Memory B cell (primary cell): ENCODE measurements at places on chromosomes 4 and X.

GRCh38 chr4:16264798-16265197 lies 38.5 kb upstream of the TAPT1 start:
- no peak overlapping the region for H3K27ac ChIP-seq
- no peaks in the 10 kb centered on the region for H3K27me3 ChIP-seq
- peaks cover 12% of the 10 kb centered on the region for H3K4me1 ChIP-seq
- no peaks in the 10 kb centered on the region for H3K36me3 ChIP-seq
- no peak for DNase-seq

GRCh38 chr4:56786955-56787354 lies 34.5 kb downstream of the SPINK2 start:
- no peak overlapping the region for H3K27ac ChIP-seq
- H3K36me3 ChIP-seq = no peaks in the 10 kb centered on the region
- no peak overlapping the region for H3K4me3 ChIP-seq
- H3K27me3 ChIP-seq = peaks cover 1% of the 10 kb centered on the region
- peaks cover 10% of the 10 kb centered on the region for H3K4me1 ChIP-seq
- DNase-seq = no peak

GRCh38 chr4:188987011-188987410 lies 847.8 kb downstream of the TRIML1 start:
- no peak overlapping the region for H3K4me3 ChIP-seq
- H3K36me3 ChIP-seq = no peaks in the 10 kb centered on the region
- no peak overlapping the region for H3K27ac ChIP-seq

- H3K36me3 ChIP-seq = no peaks in the 10 kb centered on the region
- H3K27ac ChIP-seq = no peak overlapping the region
- H3K27me3 ChIP-seq = peaks cover 5% of the 10 kb centered on the region
- H3K4me1 ChIP-seq = no peaks in the 10 kb centered on the region
Measured at GRCh38 chr4:626201-627091, 1.1 kb downstream of the PDE6B start.

GRCh38 chr4:80266902-80267380 lies 477 bp downstream of the FGF5 start:
- H3K27ac ChIP-seq = no peak overlapping the region
- peaks cover 23% of the 10 kb centered on the region for H3K4me1 ChIP-seq
- no peak for DNase-seq
- peaks cover 42% of the 10 kb centered on the region for H3K27me3 ChIP-seq
- peak overlapping the region; percentile 87 for H3K4me3 ChIP-seq
- no peaks in the 10 kb centered on the region for H3K36me3 ChIP-seq

DNA sequence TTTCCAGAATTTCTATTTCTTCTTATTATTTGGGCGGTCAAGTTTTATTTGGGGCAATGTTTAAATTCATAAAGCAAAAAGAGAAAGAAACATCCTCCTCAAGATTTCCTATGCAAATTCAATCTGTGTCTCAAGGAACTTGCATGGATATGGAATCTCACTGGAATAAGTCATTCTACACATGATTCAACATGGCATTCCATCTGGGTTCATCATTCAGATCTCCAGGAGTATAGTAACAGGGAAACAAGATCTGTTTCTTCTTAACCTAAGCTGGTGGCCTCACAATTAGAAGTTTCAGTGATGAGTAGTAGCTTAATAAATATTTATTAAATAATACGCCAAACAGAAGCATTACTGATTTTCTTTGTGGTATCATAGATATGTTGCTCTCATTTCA lies 19.8 kb downstream of the KLHL34 start:
- H3K27me3 ChIP-seq = no peaks in the 10 kb centered on the region

- peak overlapping the region; percentile 60 for H3K27ac ChIP-seq
- H3K36me3 ChIP-seq = peaks cover 8% of the 10 kb centered on the region
- H3K4me1 ChIP-seq = peaks cover 19% of the 10 kb centered on the region
- no peak for DNase-seq
- H3K4me3 ChIP-seq = no peak overlapping the region
Measured at GRCh38 chr4:37988670-37989069, 28.5 kb downstream of the PTTG2 start.

GRCh38 chr4:41728573-41728913 lies 20.0 kb downstream of the PHOX2B start:
- peaks cover 8% of the 10 kb centered on the region for H3K27me3 ChIP-seq
- no peaks in the 10 kb centered on the region for H3K4me1 ChIP-seq
- H3K36me3 ChIP-seq = no peaks in the 10 kb centered on the region
- DNase-seq = no peak

DNA sequence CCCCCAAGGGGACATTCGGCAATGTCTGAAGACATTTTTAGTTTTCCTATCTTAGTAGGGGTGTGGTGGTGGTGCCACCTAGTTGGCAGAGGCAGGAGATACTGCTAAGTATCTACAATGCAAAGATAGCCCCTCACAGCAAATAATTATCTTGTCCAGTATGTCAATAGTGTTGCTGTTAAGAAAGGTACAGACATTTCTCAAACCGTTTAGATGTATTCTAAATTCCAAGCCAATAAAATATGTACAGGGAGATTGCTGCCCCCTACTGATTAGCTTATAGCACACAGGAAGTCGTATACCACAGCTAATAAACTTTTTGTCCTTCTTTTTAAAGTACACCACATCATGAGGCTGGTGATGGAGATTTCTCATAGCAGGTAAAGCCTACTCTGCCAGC lies 260.5 kb downstream of the TMA16 start:
- DNase-seq = peak; percentile 29
- peak overlapping the region; percentile 61 for H3K4me3 ChIP-seq
- H3K36me3 ChIP-seq = no peaks in the 10 kb centered on the region
- no peaks in the 10 kb centered on the region for H3K27me3 ChIP-seq
- peaks cover 6% of the 10 kb centered on the region for H3K4me1 ChIP-seq

- H3K27ac ChIP-seq = no peak overlapping the region
- no peak overlapping the region for H3K4me3 ChIP-seq
- no peaks in the 10 kb centered on the region for H3K36me3 ChIP-seq
Measured at GRCh38 chr4:84146300-84146959, 352.7 kb downstream of the NKX6-1 start.

DNA sequence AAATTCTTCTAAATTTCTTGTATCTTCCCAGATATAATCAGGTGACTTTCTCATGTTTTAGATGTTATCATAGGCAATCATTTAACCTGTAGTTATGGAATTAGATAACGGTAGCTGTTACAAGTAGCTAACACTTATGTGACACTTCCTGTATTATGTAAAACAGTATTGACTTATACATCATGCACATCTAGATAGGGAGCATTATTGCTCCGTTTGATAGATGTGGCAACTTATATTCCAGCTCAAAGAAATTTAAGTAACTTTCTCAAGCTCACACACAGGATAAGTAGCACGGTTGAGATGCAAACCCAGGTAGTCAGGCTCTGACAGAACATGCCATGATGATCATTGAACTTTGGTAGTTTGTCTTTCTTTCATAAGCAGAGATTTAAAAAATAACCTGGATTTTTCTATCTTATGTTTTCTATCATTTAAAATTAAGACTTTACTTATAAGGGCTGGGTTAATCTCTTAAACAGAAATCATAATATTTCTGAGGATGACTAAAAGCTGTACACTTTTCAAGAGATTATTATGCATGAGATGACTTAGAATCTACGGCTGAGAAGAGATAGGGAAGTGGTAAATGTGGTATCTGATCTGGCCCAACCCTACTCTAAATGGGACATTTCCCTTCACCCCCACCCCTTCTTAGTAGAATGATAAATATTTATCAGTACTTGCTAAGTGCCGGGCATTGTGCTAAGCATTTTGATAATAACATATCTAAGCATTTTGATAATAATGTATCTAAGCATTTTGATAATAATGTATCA lies 69.1 kb upstream of the HPGD start:
- DNase-seq = no peak
- no peaks in the 10 kb centered on the region for H3K36me3 ChIP-seq

GRCh38 chr4:145390571-145390970 lies 91.1 kb upstream of the SMAD1 start:
- H3K27me3 ChIP-seq = peaks cover 13% of the 10 kb centered on the region
- DNase-seq = no peak
- H3K27ac ChIP-seq = no peak overlapping the region
- H3K4me1 ChIP-seq = no peaks in the 10 kb centered on the region

- no peaks in the 10 kb centered on the region for H3K36me3 ChIP-seq
- H3K27ac ChIP-seq = no peak overlapping the region
- no peak for DNase-seq
- H3K4me3 ChIP-seq = no peak overlapping the region
- H3K4me1 ChIP-seq = no peaks in the 10 kb centered on the region
Measured at GRCh38 chr4:104066533-104066932, 346.7 kb upstream of the TACR3 start.

DNA sequence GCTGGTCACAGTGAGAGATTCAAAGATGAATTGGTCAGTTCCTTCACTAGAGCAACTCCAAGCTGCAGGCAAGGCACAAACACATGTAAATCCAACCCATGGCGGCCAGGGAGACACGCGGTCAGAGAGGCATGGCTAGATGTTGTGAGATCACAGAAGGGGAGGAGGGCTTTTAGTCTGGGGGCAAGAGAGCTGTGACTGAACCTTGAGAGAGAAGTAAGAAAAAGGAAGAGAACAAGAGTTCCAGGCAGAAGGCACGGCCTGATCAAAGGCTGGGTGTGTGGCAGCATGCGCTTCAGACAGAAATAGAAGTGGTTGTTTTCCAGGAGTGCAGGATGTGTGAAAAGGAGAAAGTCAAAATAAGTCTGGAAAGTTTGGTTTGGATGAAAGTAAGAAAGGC lies 15.9 kb downstream of the CCDC149 start:
- no peak for DNase-seq
- no peak overlapping the region for H3K27ac ChIP-seq
- H3K27me3 ChIP-seq = no peaks in the 10 kb centered on the region
- H3K4me1 ChIP-seq = no peaks in the 10 kb centered on the region
- H3K36me3 ChIP-seq = no peaks in the 10 kb centered on the region

GRCh38 chrX:39016556-39016955 lies 215.3 kb downstream of the MID1IP1 start:
- peaks cover 5% of the 10 kb centered on the region for H3K4me1 ChIP-seq
- H3K27ac ChIP-seq = no peak overlapping the region
- no peak for DNase-seq
- no peaks in the 10 kb centered on the region for H3K36me3 ChIP-seq

GRCh38 chr4:55866973-55867574 lies 13.6 kb downstream of the EXOC1 start:
- no peaks in the 10 kb centered on the region for H3K27me3 ChIP-seq
- DNase-seq = peak; percentile 20
- no peak overlapping the region for H3K4me3 ChIP-seq
- peak overlapping the region; percentile 2 for H3K27ac ChIP-seq
- H3K36me3 ChIP-seq = peaks cover 20% of the 10 kb centered on the region

- H3K27ac ChIP-seq = no peak overlapping the region
- no peaks in the 10 kb centered on the region for H3K36me3 ChIP-seq
- H3K4me3 ChIP-seq = no peak overlapping the region
Measured at GRCh38 chrX:150074175-150074574, 135.9 kb upstream of the EOLA2 start.

DNA sequence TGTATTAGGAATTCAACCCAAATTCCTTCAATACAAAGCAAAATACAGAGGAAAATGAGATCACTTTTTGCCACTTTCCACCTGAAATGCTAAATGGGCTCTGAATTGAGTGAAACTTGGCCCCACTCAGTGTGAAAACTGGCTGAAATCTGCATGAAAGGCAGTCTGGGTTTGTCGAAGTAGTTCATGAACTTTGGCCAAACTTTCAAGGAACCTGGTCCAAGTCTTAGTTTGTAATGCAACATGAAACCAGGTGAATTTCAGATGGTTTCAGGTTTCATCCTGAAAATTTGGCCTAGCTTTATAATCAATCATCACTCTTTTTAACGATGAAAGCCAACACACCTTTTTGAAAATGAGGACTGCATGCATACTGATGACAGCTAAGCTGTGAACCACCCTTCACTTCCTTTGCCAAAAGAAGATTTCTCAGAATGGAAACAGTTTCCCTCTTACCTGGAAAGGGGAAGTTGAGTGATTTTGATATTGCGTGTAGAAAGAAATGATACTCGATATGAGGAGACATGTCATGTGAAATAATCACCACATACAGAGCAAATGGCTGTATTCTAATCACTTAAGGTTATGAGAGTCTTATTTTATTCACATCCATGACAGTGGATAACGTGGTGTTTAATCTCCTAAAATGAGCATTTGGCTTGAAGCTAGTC lies 209.9 kb upstream of the ETNPPL start:
- no peak overlapping the region for H3K27ac ChIP-seq
- H3K27me3 ChIP-seq = peaks cover 2% of the 10 kb centered on the region
- no peaks in the 10 kb centered on the region for H3K36me3 ChIP-seq
- H3K4me1 ChIP-seq = no peaks in the 10 kb centered on the region
- H3K4me3 ChIP-seq = no peak overlapping the region

DNA sequence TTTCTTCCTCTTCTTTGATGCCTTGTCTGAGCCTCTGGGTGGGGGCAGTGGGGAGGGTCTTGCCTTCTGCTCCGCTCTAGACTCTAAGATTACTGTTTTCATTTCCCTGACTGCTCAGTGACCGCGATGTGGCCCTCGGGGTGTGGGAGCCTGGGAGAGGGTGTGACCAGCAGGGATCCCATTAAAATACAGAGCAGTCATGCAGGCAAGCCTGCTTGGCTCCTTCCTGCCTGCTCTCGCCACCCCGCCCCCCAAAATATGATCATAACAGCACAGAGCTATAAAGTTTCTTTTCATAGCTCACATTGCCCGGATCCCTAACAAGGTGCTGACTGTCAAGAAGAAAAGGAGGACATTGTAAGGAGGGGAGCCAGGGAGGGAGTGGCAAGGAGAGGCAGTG lies 332.9 kb downstream of the RAB28 start:
- no peak overlapping the region for H3K27ac ChIP-seq
- no peaks in the 10 kb centered on the region for H3K27me3 ChIP-seq
- H3K4me3 ChIP-seq = no peak overlapping the region
- no peaks in the 10 kb centered on the region for H3K4me1 ChIP-seq
- no peak for DNase-seq
- no peaks in the 10 kb centered on the region for H3K36me3 ChIP-seq

DNA sequence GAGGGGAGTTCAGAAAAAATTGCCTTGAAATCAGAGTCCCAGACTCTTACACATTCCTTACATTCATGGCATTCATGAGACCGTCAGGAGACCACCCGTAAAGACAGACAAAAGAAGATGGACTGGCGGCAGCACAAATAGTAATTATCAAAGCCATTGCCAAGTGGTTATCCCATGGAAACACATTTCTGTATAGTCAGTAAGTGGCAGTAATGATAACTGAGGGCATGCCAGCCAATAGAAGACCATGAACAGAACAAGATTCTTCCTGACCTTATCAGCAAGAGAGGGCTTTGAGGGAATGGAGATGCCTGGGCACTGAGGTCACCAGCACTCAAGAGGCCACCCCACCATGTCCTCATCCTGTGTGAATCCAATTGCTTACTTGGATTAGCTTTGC lies 121.7 kb upstream of the HCCS start:
- peaks cover 1% of the 10 kb centered on the region for H3K36me3 ChIP-seq
- H3K4me1 ChIP-seq = no peaks in the 10 kb centered on the region
- no peaks in the 10 kb centered on the region for H3K27me3 ChIP-seq
- H3K27ac ChIP-seq = no peak overlapping the region

- no peaks in the 10 kb centered on the region for H3K36me3 ChIP-seq
- H3K27me3 ChIP-seq = no peaks in the 10 kb centered on the region
- no peak for DNase-seq
- no peak overlapping the region for H3K27ac ChIP-seq
- H3K4me1 ChIP-seq = no peaks in the 10 kb centered on the region
Measured at GRCh38 chr4:35516102-35516501, 728.2 kb downstream of the ARAP2 start.
